ENCODE measurements at places on chromosomes 5 and 9. TPM values are rescaled to one million over a fixed set of nuclear protein-coding genes. Genes with fewer than 3 reads are reported as not detected.

DNA sequence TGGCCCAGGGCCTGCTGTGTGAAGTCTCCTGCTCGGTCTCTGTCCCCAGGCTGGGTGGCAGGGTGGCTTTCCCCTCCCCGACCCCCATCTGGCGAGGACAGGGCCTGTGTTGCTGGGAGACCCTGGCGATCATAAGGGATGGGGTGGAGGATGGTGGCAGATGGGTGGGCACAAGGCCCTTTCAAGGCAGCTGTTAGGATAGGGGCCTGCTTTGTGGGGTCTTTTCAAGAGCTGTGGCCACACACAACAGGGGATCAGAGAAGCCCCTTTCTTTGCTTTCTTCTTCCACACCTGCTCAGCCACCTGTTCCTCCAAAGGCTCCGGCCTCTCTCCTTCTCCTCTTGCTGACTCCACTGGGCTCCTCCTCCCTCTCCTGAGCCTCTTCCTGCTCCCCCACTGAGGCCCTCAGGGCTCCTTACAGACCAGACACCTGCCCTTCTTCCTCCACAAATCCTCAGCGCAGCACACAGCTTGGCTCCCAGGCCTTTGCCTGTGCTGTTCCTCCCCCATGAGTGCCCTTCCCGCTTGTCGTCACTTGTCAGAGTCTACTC is 15.0 kb upstream of the NEURL1B start:
- no peak overlapping the region for H3K4me3 ChIP-seq
- H3K27me3 ChIP-seq: no peaks in the 10 kb centered on the region
- no peak overlapping the region for H3K27ac ChIP-seq
- H3K36me3 ChIP-seq: no peaks in the 10 kb centered on the region
- no peak for DNase-seq

FBP2 gene
- not detected for total RNA-seq

GRCh38 chr5:155049569-155050383 is 36.2 kb downstream of the KIF4B start:
- H3K4me1 ChIP-seq: no peaks in the 10 kb centered on the region
- no peak overlapping the region for H3K4me3 ChIP-seq
- no peak overlapping the region for H3K27ac ChIP-seq
- H3K36me3 ChIP-seq: no peaks in the 10 kb centered on the region
- H3K27me3 ChIP-seq: no peaks in the 10 kb centered on the region

DNA sequence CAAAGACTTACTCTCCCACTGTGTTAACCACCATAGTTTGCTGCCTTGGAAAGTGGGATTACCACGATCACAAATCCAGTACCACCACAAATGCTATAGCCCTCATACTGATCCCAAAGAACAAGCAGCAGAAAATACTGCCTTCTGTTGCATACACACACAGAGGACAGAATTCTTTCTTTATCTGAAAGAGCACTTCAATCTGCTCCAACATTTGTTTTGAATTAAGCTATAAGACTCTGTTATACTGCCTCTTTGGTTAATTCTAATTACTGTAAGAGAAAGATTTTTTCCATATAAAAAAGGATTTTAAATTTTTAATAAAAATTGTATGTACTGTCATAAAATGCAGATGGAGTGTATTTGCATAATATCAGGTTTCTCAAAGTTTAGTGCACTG is 69.8 kb downstream of the YIPF5 start:
- no peaks in the 10 kb centered on the region for H3K27me3 ChIP-seq
- H3K27ac ChIP-seq: no peak overlapping the region
- no peak overlapping the region for H3K4me3 ChIP-seq
- no peaks in the 10 kb centered on the region for H3K36me3 ChIP-seq

DNA sequence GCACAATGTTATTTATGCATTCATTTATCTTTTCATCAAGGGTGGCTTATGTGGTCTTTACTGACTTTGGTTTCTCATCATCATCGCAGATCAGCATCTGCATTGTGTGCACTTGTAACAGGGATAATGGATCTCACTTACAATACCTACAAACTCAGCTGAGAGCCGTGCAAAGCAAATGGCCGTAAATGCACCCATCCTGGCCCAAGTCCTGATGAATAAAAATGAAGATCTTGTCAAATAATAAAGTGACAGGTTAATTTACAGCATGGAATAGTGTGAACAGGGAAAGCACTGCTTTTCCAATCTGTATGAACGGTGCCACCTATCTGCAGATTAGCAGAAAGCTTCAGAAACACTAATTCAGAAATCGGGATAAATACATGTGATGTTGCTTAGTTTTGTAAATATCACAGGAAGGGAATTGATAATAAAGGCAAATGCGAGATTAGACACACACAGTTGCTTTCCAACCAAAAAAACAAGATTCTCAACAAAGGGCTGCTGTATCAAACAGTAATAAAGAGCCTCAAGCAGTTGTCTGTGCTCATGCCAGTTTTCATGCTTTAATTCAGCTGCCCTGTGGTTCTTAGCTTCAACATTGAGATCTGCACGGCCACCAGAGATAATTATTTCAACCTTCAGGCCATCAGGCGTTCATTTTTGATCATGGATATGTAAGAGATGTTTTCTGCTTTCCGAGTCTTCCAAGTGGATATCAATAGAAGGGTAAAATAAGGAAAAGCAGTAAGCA is 153.4 kb upstream of the POU5F2 start:
- peaks cover 4% of the 10 kb centered on the region for H3K4me1 ChIP-seq
- H3K27ac ChIP-seq: no peak overlapping the region
- no peak overlapping the region for H3K4me3 ChIP-seq
- H3K36me3 ChIP-seq: no peaks in the 10 kb centered on the region
- no peaks in the 10 kb centered on the region for H3K27me3 ChIP-seq
- no peak for DNase-seq

DNA sequence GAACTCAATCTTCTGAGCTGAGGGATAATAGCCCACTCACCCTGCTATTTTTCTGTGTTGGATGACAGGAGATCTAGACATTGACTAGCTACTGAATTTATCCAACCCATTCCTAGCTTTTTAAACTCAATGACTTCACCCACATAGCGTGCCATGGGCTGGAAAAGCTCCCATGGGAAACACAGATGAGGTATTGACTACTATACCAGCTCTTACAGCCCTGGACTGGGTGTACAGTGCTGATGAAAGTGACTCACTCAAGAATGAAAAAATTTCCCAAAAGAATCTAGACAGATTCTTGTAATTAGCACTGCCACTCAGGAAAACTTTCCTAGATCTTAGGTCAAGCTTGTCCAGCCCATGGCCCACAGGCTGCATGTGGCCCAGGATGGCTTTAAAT is 72.7 kb upstream of the NREP start:
- no peak for DNase-seq
- H3K27me3 ChIP-seq: no peaks in the 10 kb centered on the region
- no peak overlapping the region for H3K4me3 ChIP-seq
- H3K36me3 ChIP-seq: no peaks in the 10 kb centered on the region
- H3K27ac ChIP-seq: no peak overlapping the region
